ENCODE measurements at places on chromosomes 13 and 19.
A peak's percentile ranks its signal among the peaks of the same experiment; 100 is the strongest.

- peak; percentile 75 for DNase-seq
These were observed 54.0 kb downstream of the GNG7 start for GRCh38 chr19:2648528-2648937.

GRCh38 chr19:2540646-2541454, 64.9 kb downstream of the GADD45B start:
- peak; percentile 96 for DNase-seq

DNA sequence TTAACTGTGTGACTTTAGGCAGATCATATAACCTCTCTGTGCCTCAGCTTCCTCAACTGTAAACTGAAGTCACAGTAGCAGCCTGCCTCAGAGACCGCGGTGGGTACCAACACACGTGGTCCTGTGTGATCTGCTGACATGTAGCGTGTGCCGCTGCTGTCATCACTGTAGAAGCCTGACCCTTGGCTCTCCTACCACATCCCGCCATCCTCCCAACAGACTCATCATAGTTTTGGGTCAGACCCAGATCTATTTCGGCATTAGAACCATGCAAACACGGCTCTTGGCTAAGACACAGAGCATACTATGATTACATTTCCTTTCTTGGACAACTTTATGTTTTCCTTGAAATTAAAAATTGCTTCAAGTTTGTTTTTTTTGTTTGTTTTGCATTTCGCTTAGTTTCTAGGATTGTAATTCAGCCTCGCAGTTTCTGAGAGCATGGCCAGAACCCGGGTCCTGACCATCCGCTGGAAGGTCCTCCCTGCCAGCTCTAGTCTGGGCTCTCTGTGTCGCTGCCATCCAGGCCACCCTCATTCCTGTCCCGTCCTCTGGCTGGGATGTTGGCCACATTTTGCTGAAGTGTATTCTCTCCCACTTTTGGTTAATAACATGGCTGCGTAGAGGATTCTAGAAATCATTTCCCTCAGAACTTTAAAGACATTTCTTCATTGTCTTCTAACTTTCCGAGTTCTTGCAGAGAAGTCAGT, 53.0 kb downstream of the GGACT start:
- DNase-seq: peak; percentile 56

GRCh38 chr13:29260684-29261083, 334.8 kb downstream of the SLC7A1 start:
- peak; percentile 5 for DNase-seq

DNA sequence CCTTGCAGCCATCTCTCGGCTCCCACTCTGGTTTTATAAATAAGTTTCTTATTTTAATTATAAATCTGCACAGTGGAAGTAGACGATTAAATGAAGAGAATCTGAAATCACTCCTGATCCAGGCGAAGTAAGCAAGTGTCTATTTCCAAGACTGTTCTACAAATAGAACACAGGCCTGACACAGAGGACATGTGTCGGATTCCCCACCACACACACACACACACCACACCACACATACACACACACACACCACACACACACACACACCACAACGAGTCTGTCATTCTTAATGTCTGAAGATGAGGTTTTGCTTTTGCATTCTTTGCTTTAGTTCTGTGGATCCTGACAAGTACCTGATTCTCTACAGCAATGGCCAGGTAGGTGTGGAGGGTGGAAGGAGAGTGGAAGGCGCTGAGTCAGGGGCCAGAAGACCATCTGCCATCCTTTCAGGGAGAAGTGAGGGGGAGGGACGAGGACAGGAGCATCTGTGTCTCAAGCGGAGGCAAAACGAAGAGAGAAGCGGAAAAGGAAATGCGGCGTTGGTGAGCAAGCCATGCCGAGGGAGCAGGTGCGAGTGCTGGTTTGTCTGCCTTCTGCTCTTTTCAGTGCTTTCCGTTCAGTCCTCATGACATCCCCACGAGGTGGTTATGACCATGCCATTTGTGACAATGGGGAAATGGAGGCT, 110.2 kb downstream of the TEX26 start:
- no peak for DNase-seq

GRCh38 chr13:38781539-38781938, 94.7 kb downstream of the FREM2 start:
- DNase-seq: no peak

DNA sequence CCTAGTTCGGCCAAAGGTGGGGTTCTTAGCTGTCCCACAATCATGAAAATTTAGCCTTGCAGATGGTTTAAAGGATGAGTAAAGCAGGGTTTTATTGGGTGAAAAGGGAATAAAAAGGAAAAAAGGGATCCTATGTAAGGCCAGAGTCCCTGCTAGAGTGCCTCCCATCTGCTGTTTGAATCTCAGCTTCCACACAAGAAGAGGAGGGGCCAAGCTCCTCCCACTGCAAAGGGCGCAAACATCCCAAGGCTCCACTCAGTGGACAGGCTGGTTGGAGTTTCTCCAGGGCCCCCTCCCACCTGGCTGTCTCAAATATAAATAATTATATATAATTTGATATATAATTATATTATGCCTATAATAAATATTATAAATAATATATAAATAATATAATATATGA, 1272.1 kb upstream of the PCDH20 start:
- DNase-seq: no peak

GRCh38 chr19:34991542-34992333, 8.4 kb upstream of the GRAMD1A start:
- no peak for DNase-seq

GRCh38 chr13:32622827-32623226, 36.6 kb downstream of the PDS5B start:
- no peak for DNase-seq

DNA sequence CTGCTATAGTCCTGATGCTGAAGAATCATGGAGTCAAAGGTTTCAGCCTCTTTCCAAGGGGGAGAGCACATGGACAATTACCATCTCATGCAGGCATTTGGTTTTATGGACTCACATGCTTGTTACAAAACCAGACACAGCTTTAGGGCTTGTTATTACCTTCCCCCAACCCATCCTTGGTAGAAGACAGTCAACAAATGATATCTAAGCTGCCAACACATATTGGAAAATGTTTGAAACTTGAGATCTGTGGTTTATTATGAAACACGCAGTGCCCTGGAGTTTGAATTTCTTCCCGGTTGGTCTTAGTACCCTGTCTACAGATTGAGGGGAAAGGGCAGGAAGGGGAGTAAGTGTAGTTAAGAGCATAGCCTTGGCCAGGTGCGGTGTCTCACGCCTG, 12.5 kb upstream of the CYP2A6 start:
- peak; percentile 96 for DNase-seq

- DNase-seq: peak; percentile 31
These were observed 89.9 kb downstream of the STK24 start for GRCh38 chr13:98487016-98487415.

DNA sequence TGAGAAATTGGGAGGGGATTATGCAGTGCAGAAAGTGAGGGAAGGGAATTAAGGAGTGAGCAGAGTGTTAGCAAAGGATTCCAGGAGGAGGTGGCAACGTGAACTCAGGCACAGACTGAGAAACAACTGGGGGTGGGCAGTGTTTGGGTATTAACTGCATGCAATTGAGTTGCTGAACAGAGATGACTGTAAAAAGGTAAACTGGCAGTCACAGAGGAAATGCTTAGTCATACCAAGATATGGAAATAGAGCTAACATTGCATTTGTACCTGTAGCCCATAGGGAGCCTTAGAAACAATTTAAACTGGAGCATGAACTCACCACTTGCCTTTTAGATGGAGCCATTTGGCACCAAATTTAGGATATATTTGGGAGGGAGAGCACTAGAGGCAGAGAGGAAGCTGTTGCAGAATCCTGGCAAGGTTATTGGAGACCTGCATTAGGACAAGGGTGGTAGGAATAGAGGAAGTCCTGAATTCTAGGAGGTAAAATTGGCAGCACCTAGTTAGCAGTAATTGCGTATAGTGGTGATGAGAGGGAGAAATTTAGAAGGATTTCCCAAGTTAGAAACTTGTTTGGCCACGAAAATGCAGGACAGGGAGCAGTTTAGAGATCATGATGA, 100.6 kb upstream of the FRY start:
- no peak for DNase-seq

- DNase-seq: peak; percentile 16
These were observed 57.0 kb downstream of the RBM26 start for GRCh38 chr13:79349011-79349410.

DNA sequence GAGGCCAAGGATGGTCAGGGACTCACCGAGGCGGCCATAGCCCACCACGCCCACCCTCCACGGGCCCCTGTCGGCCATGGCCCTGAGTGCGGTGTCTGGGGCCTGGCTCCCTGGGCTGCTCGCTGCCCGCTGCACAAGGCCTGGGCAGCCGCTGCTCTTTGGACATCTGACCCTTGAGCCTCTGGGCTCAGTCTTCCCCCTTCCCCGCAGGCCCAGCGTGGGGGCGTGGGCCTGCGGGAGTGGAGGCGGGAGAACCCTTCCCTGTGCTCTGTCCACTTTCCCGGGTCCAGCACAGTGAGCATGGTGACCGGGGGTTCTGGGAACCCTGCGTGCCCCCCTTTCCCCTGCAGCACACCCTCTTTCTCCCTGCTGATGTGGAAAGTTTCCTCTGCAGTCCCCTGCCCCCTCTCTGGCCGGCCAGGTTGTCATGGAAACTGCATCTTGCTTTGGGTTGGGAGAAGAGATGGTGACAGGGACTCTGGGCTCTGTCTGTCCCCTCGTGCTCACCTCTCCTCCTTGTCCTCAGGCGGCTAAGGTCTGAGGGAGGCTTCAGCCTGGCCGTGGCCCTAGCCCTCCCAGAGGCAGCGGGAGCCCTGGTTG, at the start of gene ASPDH:
ASPDH (minus strand) TSS at position 168 of the 600 bp plus-strand sequence; CDS start at position 78, 90 bp downstream.
- DNase-seq: no peak

DNA sequence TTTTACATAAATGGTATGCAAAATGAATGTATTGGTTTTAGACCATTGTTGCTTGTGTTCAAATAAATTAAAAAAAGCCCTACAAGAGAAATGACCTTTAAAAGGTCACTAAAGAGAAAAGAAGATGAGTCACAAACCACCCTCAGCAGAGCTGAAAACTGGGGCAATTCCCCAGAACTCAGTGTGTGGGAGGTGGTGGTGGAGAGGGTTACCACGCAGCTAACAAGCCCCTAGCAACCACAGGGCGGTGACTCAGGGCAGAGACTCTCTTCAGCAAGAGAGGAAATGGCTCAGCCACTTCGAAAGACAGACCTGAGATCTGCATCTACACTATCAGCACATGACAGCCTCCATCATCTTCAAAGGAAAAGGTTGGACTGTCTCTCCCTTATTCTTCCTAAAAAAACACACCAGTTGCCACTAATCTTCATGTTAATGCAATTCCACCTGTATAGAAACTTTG, 29.4 kb upstream of the NDFIP2 start:
- peak; percentile 73 for DNase-seq

GRCh38 chr13:113186061-113186900, 22.2 kb downstream of the PCID2 start:
- DNase-seq: no peak

- no peak for DNase-seq
These were observed 2.2 kb downstream of the ARHGAP45 start for GRCh38 chr19:1069009-1069779.
